ENCODE measurements at places on chromosomes 16 and 17. TPM values are rescaled to one million over a fixed set of nuclear protein-coding genes. Genes with fewer than 3 reads are reported as not detected.

DNA sequence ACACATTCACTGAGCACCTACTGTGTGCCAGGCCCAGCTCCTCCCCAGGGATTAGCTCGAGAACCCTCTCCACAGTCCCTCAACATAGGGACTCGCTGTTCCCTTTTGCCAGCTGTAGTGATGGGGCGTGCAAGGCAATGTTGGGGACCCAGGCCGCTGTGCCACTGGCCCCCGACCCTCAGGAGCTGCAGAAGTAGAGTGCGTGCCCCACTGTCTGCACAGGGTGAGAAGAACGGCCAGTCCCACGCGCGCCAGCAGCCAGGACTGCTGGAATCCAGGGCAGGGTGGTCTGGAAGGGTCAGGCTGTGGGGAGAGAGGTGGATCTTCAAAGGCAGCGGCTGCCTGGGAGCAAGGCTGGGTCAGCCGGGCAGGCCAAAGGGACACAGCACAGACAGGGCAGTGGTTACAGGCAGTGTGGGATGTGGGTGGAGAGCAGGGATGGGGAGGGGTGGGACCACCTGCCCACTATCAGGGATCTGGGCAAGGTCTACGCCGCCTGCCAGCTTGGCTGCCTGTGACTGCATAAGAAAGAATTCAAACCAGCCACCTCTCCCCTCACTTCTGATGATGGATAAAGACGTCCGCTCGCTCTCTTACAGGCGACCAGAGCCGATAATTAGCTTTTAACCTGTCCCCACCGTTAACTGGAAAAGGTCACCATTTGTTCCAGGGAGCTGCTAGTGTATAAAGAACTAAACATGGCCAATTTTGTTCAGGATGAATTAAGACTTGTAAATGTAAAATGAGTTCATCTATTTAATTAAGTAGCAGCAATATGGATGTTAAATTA lies 86.7 kb upstream of the GSE1 start:
- no peak for DNase-seq

DNA sequence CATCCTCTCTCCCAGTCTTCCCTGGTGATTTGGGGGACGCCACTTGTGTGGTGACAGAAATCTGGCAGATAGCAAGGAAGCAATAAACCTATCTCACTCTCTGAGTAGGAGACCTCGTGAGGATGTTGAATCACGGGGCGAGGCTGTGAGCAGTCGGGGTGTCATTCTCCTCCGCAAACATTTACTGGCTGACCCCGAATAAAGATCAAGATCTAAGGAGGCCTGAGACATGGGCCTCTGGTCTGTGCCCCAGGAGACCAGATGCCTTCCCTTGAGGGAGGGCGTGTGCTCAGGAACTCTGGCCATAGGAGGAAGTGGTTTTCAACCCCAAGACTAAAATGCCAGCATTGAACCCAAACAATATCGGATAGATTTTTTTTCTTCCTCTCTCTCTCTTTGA lies 53.1 kb downstream of the FOXL1 start:
- DNase-seq: no peak

The C17orf78 gene
- not detected for polyA plus RNA-seq

The TBC1D3C gene
- polyA plus RNA-seq: not detected

DNA sequence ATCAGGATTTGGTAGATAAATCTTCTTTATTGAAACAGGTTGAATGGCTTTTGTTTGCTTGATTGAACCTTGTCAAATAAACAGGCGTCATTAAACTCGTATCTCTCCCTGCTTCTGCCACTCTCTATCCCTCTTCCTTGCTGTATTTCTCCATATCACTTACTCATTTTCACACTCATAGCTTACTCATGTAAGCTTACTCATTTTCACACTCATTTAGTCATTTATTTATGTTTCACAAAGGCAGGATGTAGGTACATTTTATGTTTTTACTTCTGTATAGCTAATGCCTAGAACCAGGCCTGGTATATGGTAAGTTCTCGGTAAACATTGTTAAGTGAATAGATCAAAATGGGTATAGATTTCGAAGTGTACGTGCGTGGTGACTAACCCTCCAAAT lies 450.0 kb downstream of the PMP22 start:
- DNase-seq: no peak

The LONP2 gene
- 16.5 TPM for polyA plus RNA-seq

DNA sequence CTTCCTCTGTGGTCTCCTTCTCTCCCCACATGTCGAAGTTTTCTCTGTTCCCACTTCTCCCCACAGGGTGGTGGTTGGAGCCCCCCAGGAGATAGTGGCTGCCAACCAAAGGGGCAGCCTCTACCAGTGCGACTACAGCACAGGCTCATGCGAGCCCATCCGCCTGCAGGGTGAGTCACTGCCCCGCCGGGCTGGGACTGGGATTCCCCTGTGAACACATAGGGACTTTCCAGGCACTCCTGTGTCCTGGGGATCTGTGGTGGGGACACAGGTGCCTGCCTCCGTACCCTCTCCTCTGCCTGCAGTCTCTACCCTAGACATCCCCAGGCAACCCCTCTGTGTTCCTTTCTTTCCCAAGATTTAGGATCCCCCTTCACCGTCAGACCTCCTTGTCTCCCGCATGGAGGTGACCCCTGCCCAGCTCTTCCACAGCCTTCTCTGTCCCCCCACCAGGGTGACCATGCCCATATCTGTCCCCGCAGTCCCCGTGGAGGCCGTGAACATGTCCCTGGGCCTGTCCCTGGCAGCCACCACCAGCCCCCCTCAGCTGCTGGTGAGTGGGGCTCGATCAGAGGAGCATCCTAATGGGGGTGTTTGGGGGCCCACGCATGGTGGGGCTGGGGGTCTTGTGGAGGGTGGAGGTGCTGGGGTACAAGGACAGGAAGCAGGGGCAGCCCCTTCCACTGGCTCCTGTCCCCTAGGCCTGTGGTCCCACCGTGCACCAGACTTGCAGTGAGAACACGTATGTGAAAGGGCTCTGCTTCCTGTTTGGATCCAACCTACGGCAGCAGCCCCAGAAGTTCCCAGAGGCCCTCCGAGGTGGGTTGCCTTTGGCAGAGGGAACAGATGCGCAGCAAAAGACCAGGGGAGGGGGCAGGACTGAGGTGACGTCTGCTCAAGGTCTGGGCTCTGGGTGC lies 5.8 kb downstream of the ITGAM start:
- DNase-seq: no peak

- DNase-seq: no peak
Measured at GRCh38 chr17:36813357-36813756, 123.9 kb upstream of the LHX1 start.

All from heart right ventricle (tissue), 16 donors.